ENCODE measurements at places on chromosomes 2 and 18.

DNA sequence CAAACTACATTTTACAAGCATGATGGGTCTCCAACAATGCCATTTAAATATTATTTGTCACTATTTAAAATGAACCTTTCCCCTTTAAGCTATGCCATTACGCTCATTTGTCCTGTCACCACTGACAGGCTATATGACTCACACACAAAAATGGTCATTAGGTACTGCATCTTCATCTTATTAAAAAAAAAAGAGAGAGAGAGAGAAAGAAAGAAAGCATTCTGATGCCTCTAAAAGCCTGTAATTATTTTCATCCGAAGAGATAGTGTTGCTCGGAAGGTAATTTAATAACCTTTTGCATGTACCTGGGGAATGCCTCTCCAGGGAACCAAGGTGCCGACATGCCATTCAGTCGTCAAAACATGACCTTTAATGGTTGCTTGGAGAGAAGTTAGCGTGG is 226.7 kb downstream of the ARHGAP15 start:
- DNase-seq, result no peak

- no peak for DNase-seq
Measured at GRCh38 chr2:213475433-213475832, 191.2 kb downstream of the SPAG16 start.

- no peak for DNase-seq
Measured at GRCh38 chr18:33495278-33495677, 54.8 kb upstream of the CCDC178 start.

DNA sequence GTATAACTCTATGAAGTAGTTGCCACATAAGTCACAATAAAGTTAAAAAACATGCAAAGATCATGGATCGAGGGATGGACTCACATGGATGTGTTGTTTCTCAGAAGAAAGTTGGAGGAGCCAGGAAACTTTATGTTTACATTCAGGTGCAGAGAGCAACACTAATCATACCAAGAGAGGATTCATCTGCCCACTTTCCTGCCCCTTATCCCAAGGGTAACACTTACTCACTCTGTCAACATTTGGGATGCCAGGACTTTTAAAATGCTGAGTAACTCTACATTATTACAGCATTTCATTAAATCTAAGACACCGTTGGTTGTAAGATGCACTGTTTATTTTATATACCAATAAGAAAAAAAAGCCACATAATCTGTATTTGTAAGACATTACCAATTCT is 170.4 kb downstream of the KCNE4 start:
- DNase-seq, result no peak

DNA sequence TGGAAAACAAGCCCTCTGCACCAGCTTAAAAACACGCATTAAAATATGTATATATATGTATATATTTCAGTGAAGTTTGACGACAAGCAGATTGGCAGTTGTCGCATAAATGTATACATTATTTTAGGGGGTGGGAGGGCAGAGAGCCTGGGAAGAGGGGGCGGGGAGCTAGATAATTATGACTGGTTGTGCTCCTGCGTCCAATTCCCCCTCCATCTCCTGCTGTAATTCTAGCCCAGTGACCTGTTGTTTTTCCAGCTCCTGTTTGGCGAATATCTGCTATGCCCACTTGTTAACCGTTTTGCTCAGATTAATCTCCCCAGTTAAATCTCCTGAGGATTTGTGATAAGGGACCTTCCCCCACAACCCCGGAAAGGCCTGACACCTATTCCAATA is 656 bp downstream of the UNC80 start:
- no peak for DNase-seq

DNA sequence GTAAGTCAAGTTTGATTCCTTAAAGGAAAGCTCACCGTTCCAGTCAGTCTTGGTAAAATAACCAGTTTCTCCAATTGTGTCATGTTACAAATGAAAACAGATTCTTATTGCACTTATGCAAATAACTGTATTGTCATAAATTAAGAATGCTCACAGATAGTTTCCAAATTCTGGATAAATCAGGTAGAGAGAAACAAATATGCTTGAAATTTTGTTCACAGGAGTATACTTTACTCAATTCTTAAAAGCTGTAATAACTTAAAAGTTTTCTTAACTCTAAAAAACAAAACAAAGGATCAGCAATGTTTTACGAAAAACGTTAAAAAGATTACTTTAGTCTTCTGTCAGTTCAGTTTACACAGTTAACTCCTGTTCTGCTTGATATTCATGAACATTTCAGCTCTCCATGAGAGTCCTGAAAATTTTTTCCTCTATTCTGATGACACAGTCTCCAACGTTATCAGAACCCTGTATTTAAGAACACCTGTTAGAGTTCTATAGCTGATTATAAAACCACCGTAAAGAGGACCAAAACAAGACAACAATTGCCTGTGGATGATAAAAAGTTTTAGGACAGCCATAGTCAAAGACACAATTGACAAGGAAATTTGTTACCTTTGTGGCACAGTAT is 4.4 kb downstream of the GAL3ST2 start:
- no peak for DNase-seq
